ENCODE measurements at places on chromosomes 16 and 17.

GRCh38 chr17:20612635-20613034, 33.1 kb downstream of the CDRT15L2 start:
- DNase-seq, result no peak

DNA sequence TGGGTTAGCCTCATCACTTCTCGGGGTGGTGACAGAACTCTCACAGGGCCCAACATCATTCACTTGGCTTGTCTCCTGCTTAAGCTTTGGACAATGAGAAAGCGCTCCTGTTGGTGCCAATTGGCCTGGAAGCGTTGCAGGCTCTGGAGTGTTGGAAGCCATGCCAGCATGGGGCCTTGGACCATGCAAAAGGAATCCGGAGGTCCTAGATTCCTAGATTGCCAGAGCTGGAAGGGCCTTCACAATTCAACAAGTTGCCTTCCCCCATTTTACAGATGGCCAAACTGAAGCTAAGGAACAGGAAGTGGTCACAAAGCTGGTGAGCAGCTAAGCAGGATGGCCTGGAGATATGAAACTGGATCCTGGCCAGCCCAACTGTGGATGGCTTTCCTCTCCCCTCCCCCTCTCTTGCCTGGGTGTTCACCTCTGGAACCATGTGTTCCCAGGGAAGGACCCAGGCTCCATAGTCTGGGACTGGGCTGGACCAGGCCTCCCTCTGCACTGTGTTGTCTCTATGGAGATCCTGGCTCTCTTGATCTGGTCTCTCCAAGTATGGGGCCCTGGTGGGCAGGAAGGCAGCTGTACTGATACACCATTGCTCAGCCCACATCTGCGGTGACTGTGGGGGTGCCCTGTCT, 6.0 kb upstream of the IGFBP4 start:
- DNase-seq, result no peak

- no peak for DNase-seq
These were observed 3.8 kb upstream of the DNAH2 start for GRCh38 chr17:7713782-7714181.

- DNase-seq, result no peak
These were observed 340.7 kb downstream of the SNX29 start for GRCh38 chr16:12317121-12317810.

- no peak for DNase-seq
These were observed 29.9 kb downstream of the KANSL1 start for GRCh38 chr17:46163316-46163715.

DNA sequence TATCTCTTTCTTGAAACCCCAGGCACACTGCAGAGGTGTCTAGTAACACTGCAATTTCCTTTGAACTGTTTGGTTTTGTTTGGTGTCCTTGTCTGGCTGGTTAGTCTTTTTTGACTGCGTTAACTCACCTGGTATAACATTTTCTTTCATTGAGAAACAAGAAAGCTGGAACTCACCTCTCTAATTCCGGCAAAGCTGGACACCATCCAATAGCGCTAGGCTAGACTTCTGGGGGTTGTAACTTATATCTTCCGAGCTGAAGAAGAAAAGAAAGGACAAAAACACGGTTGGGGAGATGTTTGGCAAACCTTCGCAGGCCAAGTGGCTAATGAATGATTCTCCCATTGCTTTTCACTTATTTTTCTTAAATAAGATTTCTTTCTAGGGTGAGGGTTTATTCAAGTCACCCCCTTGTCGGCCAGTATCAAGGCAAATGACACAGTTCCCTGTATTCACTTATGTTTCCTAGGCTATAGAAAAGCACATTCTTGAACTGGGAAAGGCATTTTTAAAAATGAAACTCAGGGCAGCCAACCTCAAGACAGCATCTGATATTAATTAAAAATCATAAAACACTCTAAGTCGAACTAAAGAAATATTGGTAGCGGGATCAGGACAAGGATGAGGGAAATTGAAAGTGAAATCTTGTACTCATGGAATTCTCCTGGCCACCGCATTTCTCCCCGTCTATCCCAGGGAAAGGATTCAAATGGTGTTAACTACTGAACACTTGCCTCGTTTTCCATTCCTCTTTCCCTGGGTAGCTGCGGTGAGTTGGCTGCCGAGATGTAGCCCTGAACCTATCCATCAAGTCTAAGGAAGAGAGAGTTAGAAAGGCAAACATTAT, 95.9 kb upstream of the ZFHX3 start:
- no peak for DNase-seq

- peak; percentile 14 for DNase-seq
These were observed 345.7 kb downstream of the HAPSTR1 start for GRCh38 chr16:9437115-9437514.

DNA sequence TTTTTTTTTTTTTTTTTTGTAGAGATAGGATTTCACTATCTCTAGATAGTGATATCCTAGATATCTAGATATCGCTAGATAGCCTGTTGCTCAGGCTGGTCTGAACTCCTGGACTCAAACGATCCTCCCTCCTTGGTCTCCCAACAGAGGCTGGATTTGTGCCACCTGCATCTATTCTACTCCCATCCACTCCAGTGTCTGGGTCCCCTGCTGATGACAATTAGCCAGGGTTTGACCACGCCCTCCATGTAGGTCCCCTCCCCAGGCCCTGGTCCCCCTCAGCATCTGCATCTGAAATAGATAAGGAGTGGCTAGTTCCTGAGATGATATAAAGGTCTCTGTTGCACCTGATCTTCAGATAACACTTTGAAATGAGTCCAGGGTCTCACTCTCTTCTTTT, 2.2 kb downstream of the ZNF688 start:
- DNase-seq, result no peak

DNA sequence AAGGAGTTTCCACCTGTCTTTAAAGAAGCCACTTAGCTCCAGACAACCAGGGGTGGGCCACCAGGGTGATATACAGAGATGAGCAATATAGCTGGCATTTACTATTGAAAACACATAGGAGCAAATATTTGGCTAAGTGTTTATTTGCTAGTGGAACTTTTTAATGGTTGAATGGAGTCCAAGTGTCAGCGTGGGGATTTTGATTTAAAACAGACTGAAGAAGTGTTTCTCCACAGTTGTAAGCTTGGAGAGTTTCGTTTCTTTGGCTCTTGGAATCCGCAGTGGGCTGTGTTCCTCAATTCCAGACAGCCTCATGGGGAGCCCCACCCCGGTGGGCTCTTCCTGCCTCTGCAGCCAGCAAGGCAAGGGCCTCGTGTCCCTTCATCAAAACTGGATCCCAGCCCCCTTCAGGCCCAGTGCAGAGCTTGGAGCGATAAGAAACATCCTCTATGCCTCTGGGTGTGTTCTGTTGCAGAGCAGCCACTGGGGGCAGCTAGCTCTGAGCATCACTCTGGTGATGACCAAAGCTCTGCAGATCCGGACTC, 36.1 kb downstream of the NOG start:
- DNase-seq, result peak; percentile 48

GRCh38 chr17:8063761-8064534, 23.6 kb downstream of the ALOX12B start:
- no peak for DNase-seq

DNA sequence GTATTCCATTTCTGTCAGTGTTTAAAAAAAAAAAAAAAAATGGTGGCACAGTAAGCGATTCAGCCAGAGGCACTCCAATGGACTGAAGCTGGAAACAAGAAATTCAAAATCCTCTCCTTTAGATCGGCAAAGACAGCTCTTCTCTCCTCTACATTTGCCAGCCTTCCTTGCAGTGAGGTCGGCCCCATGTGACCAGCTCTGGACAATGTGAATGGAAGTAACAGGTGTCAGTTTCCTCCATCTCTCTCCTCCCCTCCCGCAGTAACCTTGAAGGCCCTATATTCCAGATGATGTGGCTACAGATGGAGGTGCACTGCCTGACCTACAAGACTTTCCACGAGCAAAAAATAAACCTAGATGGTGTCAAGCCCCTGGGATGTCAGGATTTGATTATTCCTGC, 15.0 kb downstream of the CUEDC1 start:
- no peak for DNase-seq

DNA sequence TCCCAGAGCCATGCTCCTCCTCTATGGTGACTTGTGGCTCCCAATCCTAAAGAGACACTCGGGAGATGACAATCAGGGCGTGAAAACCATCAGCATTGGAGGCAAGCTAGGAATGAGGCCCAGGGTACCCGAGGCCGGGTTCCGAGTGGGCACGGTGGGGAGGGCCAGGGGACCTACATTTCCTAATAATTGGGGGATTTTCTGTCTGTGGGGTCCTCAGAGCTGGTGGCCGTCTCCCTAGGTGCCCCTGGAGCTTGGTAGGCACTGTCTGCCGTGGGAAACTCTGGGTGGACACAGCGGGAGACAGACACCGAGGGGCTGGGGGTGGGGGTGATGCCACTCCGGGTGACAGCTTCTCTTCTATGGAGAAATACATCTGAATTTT, 312.5 kb upstream of the TNRC6C start:
- DNase-seq, result no peak

GRCh38 chr17:78053777-78054468, 74.6 kb downstream of the TMC6 start:
- DNase-seq, result no peak

DNA sequence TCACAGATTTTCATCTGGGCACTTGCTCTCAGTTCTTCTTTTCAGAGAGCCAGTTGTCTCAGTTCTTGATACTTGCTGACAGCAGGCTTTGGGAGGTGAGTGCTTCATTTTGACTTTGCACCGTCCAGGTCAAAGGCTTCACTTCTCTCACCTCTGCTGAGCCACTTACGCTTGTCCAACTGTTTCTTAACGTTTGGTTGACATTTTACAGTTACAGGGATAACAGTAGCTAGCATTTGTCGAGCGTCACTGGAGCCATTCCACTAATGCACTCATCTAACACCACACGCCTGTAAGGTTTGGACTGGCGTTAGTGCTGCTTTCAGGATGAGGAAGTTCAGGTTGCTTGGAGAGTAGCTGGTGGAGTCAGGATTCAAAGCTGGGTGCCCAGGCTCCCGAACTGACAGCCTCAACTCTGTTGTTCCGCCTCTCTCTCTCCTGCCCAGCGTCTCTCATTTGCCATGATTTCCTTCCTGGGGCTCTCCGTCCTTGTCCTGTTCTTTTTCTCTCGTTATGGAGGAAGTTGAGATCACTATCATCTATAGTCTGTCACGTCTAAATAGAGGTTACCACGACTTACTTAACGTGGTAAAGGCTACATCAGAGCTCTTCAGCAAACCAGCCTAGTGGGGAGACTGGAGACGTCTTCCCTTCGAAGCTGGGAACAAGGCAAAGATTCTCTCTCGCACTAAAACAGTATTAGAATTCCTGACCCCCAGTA, 220.8 kb downstream of the RPTOR start:
- DNase-seq, result no peak

- no peak for DNase-seq
These were observed 22.1 kb upstream of the ADAM11 start for GRCh38 chr17:44736551-44737240.

- no peak for DNase-seq
These were observed 163.2 kb downstream of the PPM1E start for GRCh38 chr17:58918884-58919283.

GRCh38 chr17:72786209-72786608, 306.3 kb downstream of the SLC39A11 start:
- DNase-seq, result no peak

- DNase-seq, result no peak
These were observed 47.1 kb downstream of the VAC14 start for GRCh38 chr16:70753694-70754325.

DNA sequence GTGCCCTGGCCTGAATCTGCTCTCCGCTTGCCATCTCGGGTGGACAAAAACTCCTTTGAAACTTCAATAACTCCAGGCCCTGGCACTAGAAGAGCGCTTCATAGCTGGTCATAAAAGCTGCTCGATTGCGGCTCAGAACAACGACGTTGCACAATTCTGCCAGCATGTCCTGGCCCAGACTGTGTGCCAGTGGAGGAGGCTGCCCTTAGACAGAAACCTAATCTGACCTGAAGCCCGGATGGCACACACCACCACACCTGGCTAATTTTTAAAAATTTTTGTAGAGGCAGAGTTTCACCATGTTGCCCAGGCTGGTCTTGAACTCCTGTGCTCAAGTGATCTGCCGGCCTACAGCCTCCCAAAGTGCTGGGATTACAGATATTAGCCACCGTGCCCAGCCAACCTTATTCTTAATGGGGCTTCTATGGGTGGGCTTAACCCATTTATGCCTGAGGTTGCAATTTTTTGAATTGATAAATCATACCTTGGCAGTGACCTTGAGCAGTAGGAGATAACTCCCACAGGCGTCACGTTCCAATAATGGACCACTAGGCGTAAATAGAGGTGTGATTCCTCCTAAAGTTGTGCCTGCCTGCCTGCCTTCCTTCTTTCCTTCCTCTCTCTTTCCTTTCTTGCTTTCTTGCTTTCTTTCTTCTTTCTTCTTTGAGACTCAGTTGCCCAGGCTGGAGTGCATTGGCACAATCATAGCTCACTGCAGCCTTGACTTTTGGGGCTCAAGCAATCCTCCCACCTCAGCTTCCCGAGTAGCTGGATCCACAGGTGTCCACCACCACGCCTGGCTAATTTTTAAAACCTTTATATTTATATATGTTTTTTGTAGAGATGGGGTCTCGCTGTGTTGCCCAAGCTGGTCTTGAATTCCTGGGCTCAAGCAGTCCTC, 1.1 kb upstream of the PPL start:
- DNase-seq, result no peak

DNA sequence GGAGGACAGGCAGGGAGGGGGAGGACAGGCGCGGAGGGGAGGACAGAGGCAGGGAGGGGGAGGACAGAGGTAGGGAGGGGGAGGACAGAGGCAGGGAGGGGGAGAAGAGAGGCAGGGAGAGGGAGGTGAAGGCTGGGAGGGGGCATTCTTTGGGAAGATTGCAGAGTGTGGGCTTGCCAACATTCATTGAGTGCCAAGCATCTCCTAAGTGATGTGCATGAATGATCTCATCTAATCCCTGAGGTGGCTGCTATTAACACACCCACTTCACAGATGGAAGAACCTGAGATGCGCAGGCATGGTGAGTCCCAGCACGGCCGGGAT, 58.3 kb downstream of the NT5M start:
- no peak for DNase-seq

DNA sequence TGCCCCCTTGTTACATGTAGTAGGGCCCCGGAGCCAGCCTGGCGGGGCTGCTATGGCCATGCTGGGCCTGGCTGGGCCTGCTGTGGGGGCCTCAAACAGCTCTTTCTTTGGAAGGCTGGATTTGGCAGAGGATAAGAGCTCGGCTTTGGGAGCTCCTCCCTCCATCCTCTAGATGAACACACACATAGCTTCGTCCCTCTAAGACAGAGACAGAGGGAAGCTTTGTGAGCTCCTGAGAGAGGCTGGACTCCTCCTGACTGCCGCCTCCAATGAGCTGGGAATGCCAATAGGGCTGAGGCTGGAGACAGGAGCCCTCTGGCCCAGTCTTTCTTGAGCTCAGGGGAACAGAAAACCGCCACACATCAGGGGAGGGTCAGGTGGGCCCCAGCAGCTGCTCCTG, 37.3 kb upstream of the CDC42EP4 start:
- no peak for DNase-seq

- DNase-seq, result peak; percentile 45
These were observed 1.9 kb downstream of the PMP22 start for GRCh38 chr17:15263206-15263579.

Data from RKO (cell line).